ENCODE measurements at places on chromosomes 1 and 21. TPM values are rescaled to one million over a fixed set of nuclear protein-coding genes. Genes with fewer than 3 reads are reported as not detected.

Gene MAP1LC3C
- total RNA-seq = 5.7 TPM

Gene S100A14
- not detected for total RNA-seq

Gene INAVA
- total RNA-seq = 0.52 TPM

Gene ATP6V1G3
- total RNA-seq = not detected

Gene FTCD
- 0.52 TPM for total RNA-seq

Gene RAP1A
- 16.7 TPM for total RNA-seq

Gene CHRM3
- 1.6 TPM for total RNA-seq

Gene CXADR
- total RNA-seq = 0.52 TPM

Gene OR6K2
- not detected for total RNA-seq

Gene ZNF593OS
- total RNA-seq = not detected

Gene AADACL3
- not detected for total RNA-seq

Gene RGSL1
- total RNA-seq = not detected

Gene OR2G6
- total RNA-seq = not detected

Gene TAL1
- total RNA-seq = 3.1 TPM

Gene AMY2A
- not detected for total RNA-seq

Gene FLAD1
- total RNA-seq = 16.2 TPM

Gene CFAP107
- under 0.01 TPM for total RNA-seq

Gene FABP3
- 201 TPM for total RNA-seq

Gene VAV3
- total RNA-seq = 11.0 TPM

Gene IVL
- total RNA-seq = not detected

Gene OR6K3
- not detected for total RNA-seq

Gene PRRX1
- total RNA-seq = 127 TPM

Gene CAMK2N1
- total RNA-seq = 0.52 TPM

Gene CENPF
- total RNA-seq = 4.7 TPM

Gene TMPRSS15
- total RNA-seq = 0.52 TPM
